ENCODE measurements at places on chromosomes 5 and 9. TPM values are rescaled to one million over a fixed set of nuclear protein-coding genes. Genes with fewer than 3 reads are reported as not detected.
A peak's percentile ranks its signal among the peaks of the same experiment; 100 is the strongest.

HRH2 gene
- 23.2 TPM for total RNA-seq

RARS1 gene
- total RNA-seq = 113 TPM

RIGI gene
- total RNA-seq = 5.4 TPM

DNA sequence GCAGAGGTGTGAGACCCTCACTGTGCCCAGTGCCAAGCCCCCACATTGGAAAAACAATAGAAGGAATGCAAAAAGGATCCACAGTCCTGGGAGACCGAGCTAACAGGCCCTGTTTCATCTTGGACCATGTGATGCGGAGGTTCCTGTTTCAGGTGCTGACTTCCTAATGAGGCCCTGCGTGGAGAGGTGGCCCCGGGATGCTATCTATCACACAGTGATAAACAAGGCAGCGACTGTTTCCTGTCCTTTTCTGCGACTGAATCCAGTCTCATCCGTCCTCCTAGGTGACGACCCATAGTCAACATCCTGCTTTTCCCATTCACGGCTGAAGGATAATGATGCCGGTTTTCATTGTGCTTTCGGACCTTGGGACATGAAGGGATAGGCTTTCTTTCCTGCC lies 56.4 kb upstream of the BOD1 start:
- H3K27me3 ChIP-seq = peaks cover 1% of the 10 kb centered on the region
- no peak overlapping the region for H3K4me3 ChIP-seq
- DNase-seq = no peak
- no peaks in the 10 kb centered on the region for H3K36me3 ChIP-seq

GRCh38 chr9:122122903-122123632 lies 30.0 kb upstream of the TTLL11 start:
- peaks cover 34% of the 10 kb centered on the region for H3K27me3 ChIP-seq
- H3K36me3 ChIP-seq = no peaks in the 10 kb centered on the region
- no peak overlapping the region for H3K27ac ChIP-seq
- DNase-seq = peak; percentile 87
- H3K4me1 ChIP-seq = peaks cover 16% of the 10 kb centered on the region

DNA sequence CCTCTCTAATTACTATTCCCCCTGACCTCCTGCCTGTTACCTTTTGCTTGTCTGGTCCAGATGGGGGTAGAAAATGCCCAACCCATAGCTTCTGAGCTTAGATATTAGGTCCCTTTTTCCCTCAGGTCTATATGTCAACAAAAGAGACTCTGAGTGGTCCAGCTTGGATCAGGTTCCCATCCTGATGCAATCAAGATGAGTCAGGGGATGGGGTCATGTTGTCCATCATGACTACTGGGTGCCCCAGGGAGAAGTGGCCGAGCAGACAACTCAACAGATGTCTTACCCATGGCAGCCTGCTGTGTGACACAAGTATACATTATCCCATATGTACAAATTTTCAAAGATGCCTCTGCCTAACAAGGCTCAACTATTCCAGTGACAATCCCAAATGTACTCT lies 9.1 kb upstream of the ANKH start:
- no peak overlapping the region for H3K4me3 ChIP-seq
- H3K4me1 ChIP-seq = no peaks in the 10 kb centered on the region
- DNase-seq = no peak
- no peaks in the 10 kb centered on the region for H3K36me3 ChIP-seq
- H3K27ac ChIP-seq = no peak overlapping the region

DNA sequence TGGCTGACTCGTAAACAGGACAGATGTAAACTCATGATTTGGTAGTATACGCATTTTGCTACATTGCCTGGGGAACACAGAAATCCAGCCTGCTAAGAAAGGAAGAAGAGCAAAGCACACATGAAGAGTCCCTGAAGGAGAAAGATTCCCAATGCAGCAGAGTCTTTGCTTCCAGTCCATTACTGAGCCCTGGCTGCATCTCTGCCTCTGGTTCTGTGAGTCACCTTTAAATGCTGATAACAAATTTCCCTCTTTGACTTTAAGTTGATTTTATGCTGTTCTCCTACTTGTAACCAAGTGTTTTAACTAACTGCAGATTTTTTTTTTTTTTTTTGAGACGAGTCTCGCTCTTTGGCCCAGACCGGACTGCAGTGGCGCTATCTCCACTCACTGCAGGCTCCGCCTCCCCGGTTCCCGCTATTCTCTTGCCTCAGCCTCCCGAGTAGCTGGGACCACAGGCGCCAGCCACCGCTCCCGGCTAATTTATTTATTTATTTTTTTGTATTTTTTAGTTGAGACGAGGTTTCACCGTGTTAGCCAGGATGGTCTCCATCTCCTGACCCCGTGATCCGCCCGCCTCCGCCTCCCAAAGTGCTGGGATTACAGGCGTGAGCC lies 8.5 kb upstream of the PRXL2C start:
- no peaks in the 10 kb centered on the region for H3K36me3 ChIP-seq
- H3K27me3 ChIP-seq = peaks cover 3% of the 10 kb centered on the region
- DNase-seq = no peak
- no peaks in the 10 kb centered on the region for H3K4me1 ChIP-seq

- H3K36me3 ChIP-seq = no peaks in the 10 kb centered on the region
- H3K4me1 ChIP-seq = no peaks in the 10 kb centered on the region
- H3K4me3 ChIP-seq = no peak overlapping the region
- H3K27ac ChIP-seq = no peak overlapping the region
These were observed 167.2 kb downstream of the HMHB1 start for GRCh38 chr5:143979044-143979690.

GRCh38 chr5:777756-778161 lies 6.8 kb downstream of the ZDHHC11B start:
- no peak overlapping the region for H3K27ac ChIP-seq
- no peaks in the 10 kb centered on the region for H3K27me3 ChIP-seq
- no peak for DNase-seq

DNA sequence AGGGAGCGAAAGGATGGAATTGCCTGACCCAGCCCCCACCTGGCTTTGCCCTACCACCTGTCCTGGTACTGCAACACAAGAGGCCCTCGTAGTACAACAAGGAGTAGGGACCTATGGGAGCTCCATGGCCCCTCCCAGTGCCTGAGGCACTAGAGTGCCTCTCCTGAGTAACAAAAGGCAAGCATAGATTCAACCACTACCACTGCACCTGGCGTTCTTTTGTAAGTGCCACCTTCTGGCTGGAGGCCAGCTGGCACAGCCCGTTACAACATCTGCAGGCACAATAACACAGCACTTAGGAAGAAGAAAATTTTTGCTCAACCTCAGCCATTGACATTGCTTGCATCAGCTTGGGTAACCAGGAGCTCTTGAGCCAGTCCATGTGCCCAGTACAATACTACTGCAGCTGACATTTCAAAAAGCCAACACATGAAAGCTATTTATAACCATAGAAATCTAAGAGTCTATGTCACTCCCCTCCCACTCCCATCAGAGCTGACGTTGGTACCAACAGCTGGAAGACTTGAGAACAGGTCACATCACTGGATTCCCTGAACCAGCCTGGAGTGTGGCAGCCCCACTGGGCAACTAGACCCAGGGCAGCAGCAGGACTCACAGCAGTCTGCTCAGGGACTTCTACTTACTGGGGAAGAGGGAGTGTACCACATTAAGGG lies 17.7 kb upstream of the FAM174A start:
- H3K36me3 ChIP-seq = peaks cover 5% of the 10 kb centered on the region
- no peaks in the 10 kb centered on the region for H3K4me1 ChIP-seq
- no peak overlapping the region for H3K27ac ChIP-seq
- no peaks in the 10 kb centered on the region for H3K27me3 ChIP-seq
- no peak for DNase-seq

- no peak overlapping the region for H3K27ac ChIP-seq
- H3K27me3 ChIP-seq = no peaks in the 10 kb centered on the region
- H3K36me3 ChIP-seq = no peaks in the 10 kb centered on the region
These were observed 63.8 kb upstream of the ATG10 start for GRCh38 chr5:81908044-81908443.
